Kidney (tissue), 22 donors: ENCODE measurements at places on chromosomes 5 and 9. TPM values are rescaled to one million over a fixed set of nuclear protein-coding genes. Genes with fewer than 3 reads are reported as not detected.

KLHL3 gene
- total RNA-seq: 15.0 TPM

RLN1 gene
- 0.57 TPM for total RNA-seq

TLX3 gene
- not detected for total RNA-seq

BDP1 gene
- total RNA-seq: 27.6 TPM

ANKRD18B gene
- total RNA-seq: 0.72 TPM

RIGI gene
- 13.1 TPM for total RNA-seq

WNT8A gene
- total RNA-seq: not detected

LECT2 gene
- total RNA-seq: not detected

SLC23A1 gene
- 3.5 TPM for total RNA-seq

EQTN gene
- total RNA-seq: 1.4 TPM

CARTPT gene
- total RNA-seq: not detected

FAM169A gene
- 8.6 TPM for total RNA-seq

CA9 gene
- 0.85 TPM for total RNA-seq

EXD3 gene
- 44.5 TPM for total RNA-seq

ZNF879 gene
- 4.3 TPM for total RNA-seq

DNA sequence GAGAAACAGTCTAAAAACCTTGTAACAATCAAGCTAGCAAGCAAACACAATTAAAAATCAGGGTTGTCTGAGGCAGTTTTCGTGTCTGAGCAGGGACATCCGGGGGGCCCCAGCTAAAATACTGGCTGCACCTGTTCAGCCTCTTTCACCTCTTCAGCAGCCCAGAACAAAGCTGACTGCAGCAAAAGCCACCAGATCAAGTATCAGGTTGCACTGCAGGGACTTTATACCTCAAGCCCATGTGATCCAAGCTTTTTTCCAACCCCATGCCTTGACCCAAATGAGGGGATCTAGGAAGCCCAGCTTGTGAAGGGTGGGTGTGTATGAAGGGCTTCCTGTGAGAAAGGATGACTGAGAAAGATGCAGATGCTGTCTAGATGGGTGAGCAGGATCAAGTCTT, 133.4 kb downstream of the SEMA6A start:
- DNase-seq: peak; percentile 20

- no peak for DNase-seq
These were observed 286.1 kb downstream of the IRX2 start for GRCh38 chr5:2465383-2465782.

GRCh38 chr9:126222835-126223431, 103.7 kb upstream of the MVB12B start:
- DNase-seq: no peak

GRCh38 chr9:88571419-88571818, 36.4 kb downstream of the NXNL2 start:
- DNase-seq: no peak

GRCh38 chr5:61953913-61954312, 352.1 kb upstream of the KIF2A start:
- no peak for DNase-seq

DNA sequence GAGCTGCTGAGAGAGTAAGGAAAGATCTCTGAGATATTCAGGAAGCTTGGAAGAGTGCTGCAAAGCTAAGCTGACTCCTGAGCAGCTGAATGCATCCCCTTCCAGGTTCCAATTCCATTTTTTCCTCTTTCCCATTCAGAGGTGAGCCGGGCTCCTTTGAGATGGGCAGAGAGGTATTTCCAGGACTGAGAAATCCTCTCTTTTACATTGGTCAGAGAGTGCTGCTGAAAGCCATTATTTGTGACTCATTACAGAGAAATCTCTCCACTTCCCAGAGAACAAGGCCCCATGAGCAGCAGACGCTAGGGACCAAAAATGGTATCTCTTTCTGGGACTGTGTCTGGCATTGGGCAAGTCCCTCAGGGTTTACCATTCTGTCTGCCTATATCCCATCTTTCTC, 3.7 kb downstream of the MCTP1 start:
- DNase-seq: no peak

- no peak for DNase-seq
These were observed 836.7 kb upstream of the CDH10 start for GRCh38 chr5:25481463-25481862.

DNA sequence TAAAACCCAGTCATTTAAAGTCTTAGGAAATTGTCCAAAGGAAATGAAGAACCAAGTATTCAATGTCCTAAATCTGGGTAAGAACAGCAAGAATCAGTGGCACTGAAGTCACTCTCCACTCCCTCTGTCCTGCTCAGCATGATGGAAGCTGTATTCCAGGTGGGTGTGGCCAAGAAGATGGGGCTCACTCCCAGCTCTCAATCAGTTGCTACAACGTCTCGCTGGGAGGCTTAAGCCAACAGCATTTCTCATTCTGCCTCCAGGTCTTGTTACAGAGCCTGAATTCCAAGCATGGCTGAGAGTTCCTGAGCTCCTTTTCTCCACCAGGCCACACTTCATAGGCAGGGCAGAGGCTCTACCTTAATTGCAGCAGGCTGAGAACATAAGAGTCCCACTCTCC, 41.2 kb upstream of the TRIO start:
- DNase-seq: no peak

DNA sequence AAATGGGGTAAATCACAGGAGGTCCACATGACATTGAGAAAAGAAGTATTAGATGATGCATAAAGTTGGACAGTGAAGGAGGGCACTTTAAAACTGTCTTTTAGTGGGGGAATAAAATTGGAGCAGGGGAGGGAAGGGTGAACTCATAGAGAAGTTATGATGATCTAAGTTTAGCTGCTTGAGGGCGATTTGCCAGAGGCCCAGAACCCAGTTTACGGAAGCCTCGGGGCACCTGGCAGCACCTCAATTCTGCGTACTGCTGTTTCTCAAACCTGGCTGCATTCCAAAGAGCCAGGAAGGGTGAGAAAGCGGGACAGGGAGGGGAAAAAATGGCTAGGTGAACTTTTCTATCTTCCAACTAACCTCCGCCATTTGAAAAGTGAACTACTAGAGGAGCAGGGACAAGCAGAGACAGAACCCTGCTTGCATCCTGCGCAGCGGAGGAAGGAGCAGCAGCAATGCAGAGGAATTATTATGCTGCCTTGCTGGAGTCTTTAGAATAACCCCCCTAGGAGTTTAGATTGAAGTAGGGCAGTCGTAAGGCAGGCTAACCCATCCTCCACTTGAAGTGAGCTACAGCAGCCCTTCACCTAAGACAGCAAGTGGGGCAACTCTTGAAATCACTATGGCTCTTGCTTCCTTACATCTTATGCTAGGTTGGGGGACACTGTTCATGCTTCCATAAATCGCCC, 316.8 kb downstream of the BRINP1 start:
- DNase-seq: no peak

GRCh38 chr9:91986248-91986647, 36.2 kb upstream of the ROR2 start:
- no peak for DNase-seq

- DNase-seq: no peak
These were observed 67.0 kb downstream of the GABBR2 start for GRCh38 chr9:98641695-98642094.

GRCh38 chr5:154380263-154380662, 65.5 kb upstream of the SAP30L start:
- DNase-seq: no peak

- no peak for DNase-seq
These were observed 66.9 kb downstream of the SKIC3 start for GRCh38 chr5:95487880-95488279.

GRCh38 chr5:128093368-128093767, 9.8 kb downstream of the SLC12A2 start:
- DNase-seq: no peak

DNA sequence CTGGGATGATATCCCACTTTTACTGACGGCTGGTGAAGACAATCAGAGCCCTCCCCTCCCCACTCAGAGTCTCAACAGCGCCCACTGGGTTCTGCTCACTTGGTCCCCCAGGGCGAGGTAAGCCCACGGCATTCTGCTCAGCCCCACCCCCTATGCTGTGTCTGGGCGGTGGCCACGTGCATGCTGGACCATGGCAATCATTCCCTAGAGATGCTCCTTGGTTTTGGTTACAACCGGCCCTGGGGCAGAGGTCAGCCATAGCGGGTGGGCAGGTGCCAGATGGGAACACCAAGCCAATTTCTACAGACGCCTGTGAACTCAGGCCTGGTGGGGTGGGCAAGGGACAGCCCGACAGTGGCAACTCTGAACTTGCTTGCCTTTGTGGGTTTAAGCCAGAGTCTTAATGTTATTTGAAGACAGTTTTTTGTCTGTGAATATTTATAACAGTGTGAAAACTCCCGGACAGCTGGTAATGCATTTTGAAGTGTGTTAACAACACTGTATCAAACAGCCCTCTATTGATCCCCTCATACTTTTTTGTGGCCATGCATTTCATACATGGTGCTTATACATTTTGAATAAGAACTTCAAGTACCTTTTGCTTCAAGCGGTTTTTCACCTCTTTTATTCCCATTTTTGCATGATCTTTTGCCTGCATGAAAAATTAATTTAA, 94.2 kb downstream of the CRB2 start:
- no peak for DNase-seq

DNA sequence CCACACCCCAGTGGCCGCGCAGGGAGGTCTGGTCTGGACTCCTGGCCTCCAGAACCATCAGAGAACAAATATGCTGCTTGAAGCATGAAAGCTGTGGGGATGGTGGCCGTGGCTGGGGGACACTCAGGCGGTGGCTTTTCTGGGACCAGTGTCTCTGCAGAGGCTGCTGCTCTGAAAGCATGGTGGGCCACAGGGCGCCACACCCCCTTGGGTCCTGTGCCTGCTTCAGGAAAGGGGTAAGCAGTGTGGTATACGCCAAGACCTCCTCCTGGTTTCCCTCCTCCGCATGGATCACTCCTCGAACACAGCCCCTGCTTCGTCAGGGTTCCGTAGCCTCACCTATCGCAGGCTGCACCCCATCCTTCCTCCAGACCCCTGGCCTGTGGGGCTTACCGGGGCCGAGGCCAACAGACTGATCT, 19.7 kb upstream of the TERT start:
- DNase-seq: no peak

DNA sequence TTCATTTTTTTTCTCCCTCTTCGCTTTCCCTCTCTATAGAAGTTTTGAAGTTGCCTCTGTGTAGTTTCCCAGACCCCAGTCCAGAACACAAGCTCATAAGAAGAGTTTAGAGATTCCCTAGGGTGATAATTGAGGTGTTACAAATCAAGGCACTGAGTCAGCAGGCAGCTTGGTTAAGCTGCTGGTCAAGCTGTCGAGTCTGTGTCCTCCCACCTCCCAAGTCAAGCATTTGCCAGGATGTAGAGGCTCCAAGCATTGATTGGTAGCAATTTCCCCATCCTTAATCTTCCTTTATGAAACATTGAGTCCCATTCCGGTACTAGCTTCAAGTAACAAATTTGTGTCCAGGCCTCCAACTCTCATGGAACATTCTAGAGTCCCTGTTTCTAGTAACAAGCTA, 47.5 kb upstream of the SLC1A1 start:
- DNase-seq: no peak

- DNase-seq: no peak
These were observed 147.0 kb downstream of the TLE1 start for GRCh38 chr9:81542118-81542889.

DNA sequence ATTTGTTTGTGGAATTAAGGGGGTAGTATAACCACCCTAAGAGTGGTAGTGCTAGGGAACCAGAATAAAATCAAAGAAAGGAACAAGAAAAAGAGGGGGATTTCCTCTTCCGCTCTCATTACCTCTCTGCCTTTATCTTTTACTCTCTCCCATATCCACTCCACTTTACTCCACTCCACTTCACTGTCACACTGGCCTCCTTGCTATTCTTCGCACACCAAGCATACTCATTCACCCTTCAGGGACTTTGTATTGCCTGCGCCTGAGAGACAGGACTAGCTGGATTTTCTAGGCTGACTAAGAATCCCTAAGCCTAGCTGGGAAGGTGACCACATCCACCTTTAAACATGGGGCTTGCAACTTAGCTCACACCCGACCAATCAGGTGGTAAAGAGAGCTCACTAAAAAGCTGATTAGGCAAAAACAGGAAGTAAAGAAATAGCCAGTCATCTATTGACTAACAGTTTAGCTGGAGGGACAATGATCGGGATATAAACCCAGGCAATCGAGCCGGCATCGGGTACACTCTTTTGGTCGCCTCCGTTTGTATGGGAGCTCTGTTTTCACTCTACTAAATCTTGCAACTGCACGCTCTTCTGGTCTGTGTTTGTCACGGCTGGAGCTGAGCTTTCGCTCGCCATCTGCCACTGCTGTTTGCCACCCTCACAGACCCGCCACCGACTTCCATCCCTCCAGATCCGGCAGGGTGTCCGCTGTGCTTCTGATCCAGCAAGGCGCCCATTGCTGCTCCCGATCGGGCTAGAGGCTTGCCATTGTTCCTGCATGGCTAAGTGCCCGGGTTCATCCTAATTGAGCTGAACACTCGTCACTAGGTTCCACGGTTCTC, 121.8 kb downstream of the FAM170A start:
- no peak for DNase-seq

DNA sequence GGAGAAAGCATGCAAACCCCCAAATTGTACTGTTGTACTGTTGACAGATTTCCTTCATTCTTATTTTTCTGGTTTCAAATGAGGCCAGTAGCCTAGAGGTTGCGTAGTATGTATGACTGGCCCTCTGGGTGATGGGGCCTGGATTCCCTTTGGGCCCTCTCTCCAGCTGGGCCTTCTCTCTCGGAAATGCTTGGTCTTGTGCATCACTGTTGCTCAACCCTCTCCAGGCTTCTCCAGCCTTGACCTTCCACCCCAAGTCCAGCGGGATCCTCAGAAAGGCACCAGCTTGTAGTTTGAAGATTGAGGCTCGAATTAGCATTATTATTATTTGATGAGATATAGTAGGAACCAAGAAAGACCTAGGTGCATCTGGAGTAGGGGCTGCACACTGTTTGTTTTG, 87.0 kb downstream of the ANGPTL2 start:
- DNase-seq: no peak

GRCh38 chr5:43874772-43875171, 271.8 kb downstream of the NNT start:
- DNase-seq: no peak

- DNase-seq: no peak
These were observed 37.1 kb upstream of the CEP120 start for GRCh38 chr5:123460296-123460729.

DNA sequence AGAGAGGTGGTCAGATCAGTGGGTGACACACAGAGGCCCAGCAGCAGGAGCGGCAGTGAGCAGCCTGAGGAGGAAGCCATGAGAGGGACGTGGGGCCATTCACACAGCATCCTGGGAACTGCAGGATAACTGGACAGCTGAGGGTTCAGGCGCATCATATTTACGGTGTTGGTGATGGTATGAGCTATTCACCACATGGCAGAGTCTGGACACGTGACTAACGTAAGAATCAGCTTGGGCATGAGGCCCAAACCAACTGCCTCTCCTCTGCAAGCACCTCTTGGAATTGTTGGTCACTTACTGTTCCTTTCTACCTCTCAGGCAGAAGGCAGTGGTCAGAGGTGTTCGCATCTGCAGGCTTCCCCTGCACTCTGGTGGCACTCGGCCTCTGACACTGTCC, 141.1 kb downstream of the ENTREP1 start:
- no peak for DNase-seq
